ENCODE measurements at places on chromosomes 6 and 20.

DNA sequence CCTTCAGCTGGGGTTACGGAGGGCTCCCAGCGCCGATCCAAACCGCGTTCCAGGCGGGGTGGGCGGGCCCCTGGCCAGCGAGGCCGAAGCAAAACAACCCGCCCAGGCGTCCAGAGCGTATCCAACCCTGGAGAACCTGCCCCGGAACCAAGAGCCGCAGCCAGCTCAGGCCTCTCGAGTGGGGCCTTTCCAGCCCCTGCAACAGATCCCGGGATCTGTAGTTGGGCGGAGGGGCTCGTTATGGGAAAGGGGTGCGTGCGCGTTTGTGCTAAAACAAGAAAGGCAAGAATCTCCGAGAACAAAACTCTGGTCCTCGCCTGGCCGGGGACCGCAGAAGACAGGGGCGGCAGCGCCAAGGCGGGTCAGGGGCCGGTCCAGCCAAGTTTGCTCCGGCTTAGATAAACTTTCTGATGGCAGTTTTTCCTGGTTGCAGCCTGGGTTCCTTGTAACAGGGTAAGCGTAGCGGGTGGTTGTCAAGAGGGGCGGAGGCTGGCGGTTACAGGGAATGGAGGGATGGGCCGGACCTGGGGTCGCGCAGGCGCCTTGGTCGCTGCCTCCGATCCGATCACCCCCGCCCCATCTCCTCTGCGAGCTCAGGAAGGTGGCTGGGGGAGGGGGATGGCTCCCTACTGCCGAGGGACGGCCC is 448 bp upstream of the RIN2 start:
- DNase-seq, result no peak

- DNase-seq, result no peak
These were observed 274.3 kb downstream of the CD109 start for GRCh38 chr6:73969971-73970970.

- DNase-seq, result no peak
These were observed 24.9 kb downstream of the SASH1 start for GRCh38 chr6:148367411-148368024.

DNA sequence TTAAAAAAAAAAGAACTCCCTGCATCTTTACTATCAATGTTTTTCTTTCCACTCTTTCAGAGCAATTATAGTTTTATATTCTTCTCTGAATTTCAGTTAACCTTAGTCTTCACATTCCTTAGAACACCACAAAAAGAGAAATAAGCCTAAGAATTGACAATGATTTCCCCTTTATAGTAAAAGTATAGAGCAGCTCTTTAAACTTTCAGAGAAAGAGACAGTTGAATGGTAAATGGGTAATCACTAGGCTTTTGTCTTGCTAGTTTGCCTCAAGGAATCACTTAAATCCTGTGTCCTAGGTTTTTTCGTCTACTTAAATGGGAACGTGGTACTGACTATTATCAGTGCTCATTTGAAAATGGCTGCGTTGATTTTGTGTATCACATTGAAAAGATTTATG is 31.8 kb downstream of the SLX4IP start:
- DNase-seq, result no peak

All from CD4-positive, alpha-beta T cell treated with Interleukin-6 at 100 ng/mL for 8 hours (primary cell).